ENCODE measurements at places on chromosomes 4 and X. TPM values are rescaled to one million over a fixed set of nuclear protein-coding genes. Genes with fewer than 3 reads are reported as not detected.

Gene ETDA
- not detected for total RNA-seq

Gene ATP5ME
- 447 TPM for total RNA-seq

Gene UCHL1
- total RNA-seq: 301 TPM

Gene UGT8
- total RNA-seq: not detected

Gene BEX5
- not detected for total RNA-seq

Gene FAM149A
- total RNA-seq: 5.7 TPM

Gene SCLT1
- 5.7 TPM for total RNA-seq

Gene PASD1
- not detected for total RNA-seq

Gene AMOT
- 10.7 TPM for total RNA-seq

Gene LIMCH1
- total RNA-seq: 0.17 TPM

Gene FRG1
- 25.8 TPM for total RNA-seq

Gene FRAS1
- 0.26 TPM for total RNA-seq

Gene ERAS
- not detected for total RNA-seq

Gene UCP1
- total RNA-seq: not detected

Gene SMIM31
- not detected for total RNA-seq

Gene SLC7A11
- 37.5 TPM for total RNA-seq

Gene CNKSR2
- total RNA-seq: 0.32 TPM

Gene NOX1
- 0.17 TPM for total RNA-seq

Gene HPGD
- total RNA-seq: 0.34 TPM

Gene SUPT20HL1
- 0.09 TPM for total RNA-seq

Gene PSAPL1
- not detected for total RNA-seq

Gene CASK
- total RNA-seq: 27.5 TPM

Gene IBSP
- total RNA-seq: not detected

Gene FAM133A
- total RNA-seq: not detected

Gene TMPRSS11A
- total RNA-seq: not detected

Gene PHEX
- total RNA-seq: 1.9 TPM

Gene DIPK2B
- total RNA-seq: not detected

Gene ETDB
- not detected for total RNA-seq

Gene ARSH
- not detected for total RNA-seq

Gene PRSS12
- total RNA-seq: 40.7 TPM

Gene ANOS1
- not detected for total RNA-seq

Gene RELL1
- 64.6 TPM for total RNA-seq

Gene SLC30A9
- 43.8 TPM for total RNA-seq

Gene MAGEE2
- not detected for total RNA-seq

Gene ENPEP
- 0.17 TPM for total RNA-seq

Gene PLAC1
- total RNA-seq: 0.26 TPM

Gene F9
- total RNA-seq: not detected

Gene LUZP4
- total RNA-seq: not detected

Gene HAUS3
- total RNA-seq: 5.4 TPM

Gene IL1RAPL1
- total RNA-seq: 0.86 TPM

Gene SH3BGRL
- 34.2 TPM for total RNA-seq

Gene ARX
- not detected for total RNA-seq

Data from bronchial smooth muscle cell (primary cell).